ENCODE measurements at places on chromosomes 6 and 20. TPM values are rescaled to one million over a fixed set of nuclear protein-coding genes. Genes with fewer than 3 reads are reported as not detected.

DNA sequence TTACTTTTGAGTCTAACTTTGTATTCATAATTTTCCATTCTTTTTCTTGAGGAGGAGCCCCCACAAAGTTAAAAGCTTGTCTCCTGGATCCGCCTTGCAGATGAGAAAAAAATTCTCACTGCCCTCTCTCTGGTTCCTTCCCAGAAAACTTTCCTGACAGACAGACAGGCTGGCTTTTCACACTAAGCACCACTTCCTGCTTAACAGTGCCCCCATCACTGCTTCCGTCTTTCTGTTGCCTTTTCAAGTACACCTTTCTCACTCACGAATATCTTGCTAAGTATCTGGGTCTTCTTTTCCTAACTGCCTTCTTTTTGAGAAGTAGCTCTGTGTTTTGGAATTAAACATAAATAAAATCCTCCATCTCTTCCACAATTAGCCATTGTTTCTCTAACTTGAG, 19.8 kb upstream of the LMBRD1 start:
- no peak for DNase-seq

- DNase-seq, result peak; percentile 65
Measured at GRCh38 chr6:28258877-28259777, at the start of gene NKAPL. NKAPL (plus strand) TSS chr6:28259297; CDS start chr6:28259372, 75 bp downstream.

Gene KCNQ2
- total RNA-seq, result 0.19 TPM

Gene CASS4
- total RNA-seq, result 14.2 TPM

Measured in activated naive CD8-positive, alpha-beta T cell treated with anti-CD3 and anti-CD28 coated beads, Interleukin-2, amount 10 ng/mL, durations not matched to agents 7 days and 5 days (primary cell).